Lung (tissue), 17 donors: ENCODE measurements at places on chromosomes 5 and 9. TPM values are rescaled to one million over a fixed set of nuclear protein-coding genes. Genes with fewer than 3 reads are reported as not detected.

DNA sequence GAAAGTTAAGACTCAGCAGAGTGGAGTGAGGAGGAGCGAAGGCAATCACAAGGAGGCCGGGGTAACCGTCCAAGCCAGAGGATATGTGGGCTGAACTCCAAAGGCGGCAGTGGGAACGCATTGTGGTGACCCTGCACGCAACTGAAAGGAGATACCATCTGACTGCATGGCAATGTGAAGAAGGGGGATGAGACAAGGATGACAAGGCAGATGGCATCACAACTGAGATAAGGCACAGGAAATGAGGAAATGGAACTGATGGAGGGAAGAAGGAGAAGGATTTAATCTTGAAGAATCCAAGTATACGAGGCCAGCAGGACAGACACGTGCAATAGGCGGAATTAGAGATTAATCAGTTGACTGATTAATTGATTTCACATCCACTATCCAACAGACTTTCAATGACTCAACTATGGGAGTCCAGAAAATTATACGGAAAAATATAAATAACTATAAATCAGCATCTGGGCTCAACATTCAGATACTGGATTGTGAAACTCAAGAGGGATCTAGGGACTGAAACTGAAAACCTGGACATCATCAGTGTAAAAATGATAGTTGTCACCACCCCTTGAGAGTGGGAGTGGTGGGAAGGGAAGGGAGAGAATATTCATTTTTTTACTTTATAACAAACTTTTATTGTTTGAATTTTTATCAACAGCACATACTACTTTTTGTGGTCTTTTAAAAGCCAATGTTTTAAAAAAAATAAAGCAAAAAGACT, 86.1 kb downstream of the ARL15 start:
- no peak overlapping the region for H3K4me3 ChIP-seq
- H3K36me3 ChIP-seq, result no peaks in the 10 kb centered on the region
- H3K4me1 ChIP-seq, result peaks cover 1% of the 10 kb centered on the region

DNA sequence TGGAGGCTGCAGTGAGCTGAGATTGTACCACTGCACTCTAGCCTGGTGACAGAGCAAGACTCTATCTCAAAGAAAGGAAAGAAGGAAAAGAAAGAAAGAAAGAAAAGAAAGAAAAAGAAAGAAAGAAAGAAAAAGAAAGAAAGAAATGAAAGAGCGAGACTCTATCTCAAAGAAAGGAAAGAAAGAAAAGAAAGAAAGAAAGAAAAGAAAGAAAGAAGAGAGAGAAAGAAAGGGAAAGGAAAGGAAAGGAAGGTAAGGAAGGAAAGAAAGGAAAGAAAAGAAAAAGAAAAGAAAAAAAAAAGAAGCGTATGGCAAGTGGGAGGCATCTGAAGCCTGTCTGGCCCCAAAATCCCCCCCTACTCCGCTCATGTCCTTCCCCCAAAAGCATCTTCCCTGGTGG, 182.3 kb upstream of the MSX2 start:
- no peak overlapping the region for H3K27ac ChIP-seq
- no peaks in the 10 kb centered on the region for H3K27me3 ChIP-seq
- no peaks in the 10 kb centered on the region for H3K36me3 ChIP-seq
- H3K4me3 ChIP-seq, result no peak overlapping the region

- H3K27me3 ChIP-seq, result no peaks in the 10 kb centered on the region
- no peak for DNase-seq
- no peak overlapping the region for H3K4me3 ChIP-seq
Measured at GRCh38 chr5:38598296-38598993, 42.0 kb upstream of the LIFR start.

CDC37L1 gene
- 30.7 TPM for total RNA-seq

TMEM252 gene
- not detected for total RNA-seq

- no peaks in the 10 kb centered on the region for H3K27me3 ChIP-seq
- no peaks in the 10 kb centered on the region for H3K4me1 ChIP-seq
- no peak for DNase-seq
- H3K36me3 ChIP-seq, result no peaks in the 10 kb centered on the region
- no peak overlapping the region for H3K4me3 ChIP-seq
- H3K27ac ChIP-seq, result no peak overlapping the region
Measured at GRCh38 chr5:120886351-120886860, 422.3 kb downstream of the PRR16 start.

TNFSF8 gene
- 1.9 TPM for total RNA-seq
